ENCODE measurements at places on chromosomes 1 and 21.

- DNase-seq: no peak
Measured at GRCh38 chr21:29557931-29558725, 259.4 kb downstream of the BACH1 start.

DNA sequence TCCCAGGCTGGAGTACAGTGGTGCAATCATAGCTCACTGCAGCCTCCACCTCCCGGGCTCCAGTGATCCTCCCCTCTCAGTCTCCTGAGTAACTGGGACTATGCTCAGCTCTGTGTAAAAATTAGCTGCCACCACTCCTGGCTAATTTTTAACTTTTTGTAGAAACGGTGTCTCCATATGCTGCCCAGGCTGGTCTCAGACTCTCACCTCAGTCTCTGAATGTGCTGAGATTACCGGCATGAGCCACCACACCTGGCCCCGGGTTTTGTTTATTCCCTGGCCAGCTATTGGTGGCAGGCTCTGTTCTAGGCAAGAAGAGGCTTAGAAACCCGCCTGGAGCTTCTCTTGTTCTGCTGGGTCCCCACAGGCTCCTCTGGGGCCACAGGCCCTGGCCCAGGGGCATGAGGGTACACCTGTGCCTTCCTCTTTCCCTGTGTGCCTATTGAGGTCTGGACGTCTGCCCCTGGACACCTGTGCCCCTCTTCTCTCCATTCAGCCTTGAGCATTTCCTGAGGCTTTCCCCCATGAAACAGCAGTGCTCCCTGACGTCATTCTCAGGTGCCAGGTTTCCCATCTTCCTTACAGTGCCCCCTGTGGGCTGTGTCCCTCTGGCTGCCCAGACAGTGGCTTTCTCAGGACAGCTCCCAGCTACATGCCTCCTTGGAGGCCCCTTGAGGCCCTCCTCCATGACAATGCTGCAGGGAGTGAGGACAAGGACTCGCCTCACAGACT, 57.5 kb downstream of the PCP4 start:
- no peak for DNase-seq

DNA sequence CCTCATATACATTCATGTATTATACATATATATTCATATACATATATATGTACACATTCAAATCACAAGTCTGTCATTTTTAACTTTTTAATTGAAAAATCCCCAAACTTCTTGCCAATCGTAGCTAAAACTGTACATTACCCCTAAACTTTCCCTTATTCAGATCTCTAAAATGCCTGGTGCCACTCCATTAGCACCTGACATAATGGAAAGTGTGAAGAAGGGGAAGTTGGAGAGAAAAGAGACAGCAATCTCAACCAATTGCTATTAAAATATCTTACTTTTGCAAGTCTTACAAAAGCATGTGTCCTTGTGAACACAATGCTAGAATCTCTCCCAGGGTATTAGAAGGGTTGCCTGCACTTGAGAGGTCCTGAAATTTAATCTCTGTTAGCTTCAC, 22.7 kb upstream of the PRKACB start:
- DNase-seq: no peak

- peak; percentile 58 for DNase-seq
Measured at GRCh38 chr1:168386949-168387586, 106.4 kb downstream of the TBX19 start.

DNA sequence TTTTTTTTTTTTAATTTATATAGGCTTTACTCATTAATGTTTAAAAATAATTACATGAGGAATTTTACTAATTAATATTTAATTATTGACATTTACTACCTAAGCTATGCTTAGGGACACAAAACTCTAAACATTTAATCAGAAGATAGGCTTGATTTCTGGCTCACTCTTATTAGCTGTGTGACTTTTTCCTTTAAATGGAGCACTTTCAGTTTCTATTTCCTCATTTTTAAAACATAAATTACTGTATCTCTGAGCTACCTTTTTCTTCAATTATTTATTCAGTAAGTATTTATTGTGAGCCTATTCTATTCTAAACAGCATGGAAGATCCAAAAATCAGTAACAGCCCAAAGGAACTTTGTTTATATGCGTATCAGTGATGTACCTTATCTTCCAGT, 40.5 kb downstream of the MAP3K7CL start:
- DNase-seq: no peak

DNA sequence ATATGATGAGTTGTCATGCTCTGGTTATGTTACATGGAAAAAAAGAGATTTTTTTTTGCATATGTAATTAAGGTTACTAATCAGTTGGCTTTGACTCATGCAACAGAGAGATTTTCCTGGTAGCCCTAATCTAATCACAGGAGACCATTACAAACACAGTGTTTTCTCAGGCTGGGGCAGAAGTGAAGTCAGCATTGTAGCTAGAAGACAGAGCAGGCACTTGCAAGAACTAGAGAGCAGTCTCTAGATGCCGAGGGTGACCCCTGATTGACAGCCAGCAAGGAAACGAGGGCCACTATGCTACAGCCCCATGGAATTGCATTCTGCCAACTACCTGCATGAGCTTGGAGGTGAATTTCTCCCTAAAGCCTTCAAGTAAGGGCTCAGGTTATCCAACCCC, 151.3 kb downstream of the RUNX1 start:
- DNase-seq: no peak
